ENCODE measurements at places on chromosomes 1 and 21.

GRCh38 chr1:21938732-21939538 lies 1.8 kb upstream of the HSPG2 start:
- DNase-seq = no peak

- DNase-seq = no peak
Observed at GRCh38 chr1:20982316-20982715, 194.4 kb downstream of the EIF4G3 start.

DNA sequence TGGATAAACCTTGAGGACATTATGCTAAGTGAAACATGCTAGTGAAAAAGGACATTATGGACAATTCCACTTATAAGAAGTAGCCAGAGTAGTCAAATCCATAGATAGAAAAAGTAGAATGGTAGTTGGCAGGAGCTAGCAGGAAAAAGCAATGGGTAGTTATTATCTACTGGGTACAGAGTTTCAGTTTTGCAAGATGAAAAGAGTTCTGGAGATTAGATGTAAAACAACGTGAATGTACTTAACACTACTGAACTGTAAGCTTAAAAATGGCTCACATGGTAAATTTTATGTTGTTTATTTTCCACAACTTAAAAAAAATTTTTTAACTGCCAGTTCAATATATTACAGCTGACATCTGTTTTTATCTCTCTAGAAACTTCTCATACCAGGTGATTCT lies 19.4 kb downstream of the JAK1 start:
- DNase-seq = no peak

DNA sequence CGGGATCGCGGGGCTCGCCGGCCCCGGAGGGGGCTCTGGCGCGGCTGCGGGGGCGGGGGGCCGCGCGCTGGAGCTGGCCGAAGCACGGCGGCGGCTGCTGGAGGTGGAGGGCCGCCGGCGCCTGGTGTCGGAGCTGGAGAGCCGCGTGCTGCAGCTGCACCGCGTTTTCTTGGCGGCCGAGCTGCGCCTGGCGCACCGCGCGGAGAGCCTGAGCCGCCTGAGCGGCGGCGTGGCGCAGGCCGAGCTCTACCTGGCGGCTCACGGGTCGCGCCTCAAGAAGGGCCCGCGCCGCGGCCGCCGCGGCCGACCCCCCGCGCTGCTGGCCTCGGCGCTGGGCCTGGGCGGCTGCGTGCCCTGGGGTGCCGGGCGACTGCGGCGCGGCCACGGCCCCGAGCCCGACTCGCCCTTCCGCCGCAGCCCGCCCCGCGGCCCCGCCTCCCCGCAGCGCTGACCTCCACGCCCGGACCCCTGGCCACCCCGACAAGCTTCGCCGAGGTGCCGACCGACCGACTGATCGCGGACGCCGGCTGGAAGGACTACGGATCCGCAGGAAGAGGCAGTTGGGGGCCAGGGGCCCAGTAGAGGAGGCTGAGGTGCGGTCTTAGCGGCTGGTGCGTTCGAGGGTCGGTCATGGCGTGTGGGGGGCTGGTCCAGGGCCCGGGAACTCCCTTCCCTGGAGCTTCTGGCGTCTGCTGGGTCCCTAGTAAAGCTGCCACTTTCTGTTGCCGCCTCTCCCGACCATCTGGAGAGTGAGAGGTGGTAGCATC lies 711 bp downstream of the TRNP1 start:
- no peak for DNase-seq

- DNase-seq = no peak
Observed at GRCh38 chr1:52574594-52574993, 21.7 kb upstream of the TUT4 start.

DNA sequence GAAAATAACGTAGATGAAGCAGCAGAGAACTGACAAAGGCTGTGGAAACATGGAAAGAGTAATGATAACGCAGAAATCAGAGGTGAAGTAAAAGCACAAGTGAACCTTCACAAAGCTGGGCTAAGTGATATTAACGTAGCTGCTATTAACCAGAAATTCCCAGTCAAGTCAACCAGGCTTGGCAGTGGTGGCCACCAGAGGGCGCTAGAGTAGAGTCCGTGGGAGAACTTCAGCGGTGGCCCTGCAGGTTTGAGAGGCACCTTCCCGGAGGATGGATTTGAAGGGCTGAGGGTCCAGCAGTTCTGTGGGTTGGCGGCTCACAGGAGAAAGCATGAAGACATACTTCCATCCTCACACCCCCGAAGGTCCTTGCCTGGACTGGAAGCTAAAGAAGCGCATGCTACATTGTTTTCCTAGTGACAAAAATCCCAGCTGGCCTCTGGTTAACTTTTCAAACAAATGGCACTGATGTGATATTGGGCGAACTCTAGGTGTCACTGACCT lies 81.7 kb upstream of the ZNF648 start:
- peak; percentile 72 for DNase-seq

GRCh38 chr1:116104667-116105066 lies 6.5 kb upstream of the MAB21L3 start:
- no peak for DNase-seq

DNA sequence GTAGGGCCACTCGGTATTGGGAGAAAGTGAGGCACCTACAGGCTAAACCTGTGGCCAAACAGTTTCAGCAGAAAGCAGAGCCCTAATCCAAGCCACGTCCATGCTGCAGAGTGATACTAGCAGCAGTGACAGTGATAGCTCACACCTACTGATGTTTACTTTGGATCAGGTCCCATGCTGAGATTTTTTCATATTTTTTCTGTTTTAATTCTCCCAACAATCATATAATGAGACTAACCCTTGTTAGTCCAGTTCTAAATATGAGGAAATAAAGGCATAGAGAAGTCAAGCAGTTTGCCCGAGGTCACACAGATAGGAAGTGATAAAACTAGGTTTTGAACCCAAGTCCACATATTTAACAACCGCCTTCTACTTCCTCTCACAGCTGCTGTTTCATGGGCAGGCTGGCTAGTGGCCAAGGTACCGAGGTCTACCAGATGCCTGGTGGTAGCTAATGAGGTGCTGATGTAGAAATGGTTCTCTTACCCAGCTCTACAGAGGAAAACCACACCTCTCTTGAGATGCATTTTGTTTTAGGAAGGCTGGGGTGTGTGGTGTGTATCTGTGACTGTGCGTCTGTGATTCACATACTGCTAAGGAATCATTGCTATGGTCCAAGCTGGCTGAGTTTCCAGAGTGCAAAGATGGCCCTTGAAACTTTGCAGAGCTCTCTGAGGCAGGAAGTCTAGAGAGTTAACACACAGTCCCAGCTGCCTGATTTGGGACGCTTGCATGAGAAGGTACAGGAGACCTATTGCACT lies 80.3 kb upstream of the ARTN start:
- DNase-seq = peak; percentile 68

DNA sequence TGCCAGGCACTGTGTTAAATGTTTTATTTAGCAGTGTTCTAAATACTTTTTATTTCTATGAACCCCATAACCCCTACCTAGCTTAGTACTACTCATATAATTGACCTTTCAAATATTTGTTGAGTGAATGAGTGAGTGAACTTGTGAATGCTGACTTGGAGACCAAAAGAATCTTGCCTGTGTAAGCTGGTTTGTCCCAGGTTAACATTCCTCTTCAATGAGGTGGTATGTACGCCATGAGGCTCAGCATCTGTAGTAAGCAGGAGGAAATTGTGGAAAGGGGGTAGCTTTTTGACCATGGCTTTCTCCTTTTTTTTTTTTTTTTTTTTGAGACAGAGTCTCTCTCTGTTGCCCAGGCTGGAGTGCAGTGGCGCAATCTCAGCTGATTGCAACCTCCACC lies 14.6 kb downstream of the MED18 start:
- no peak for DNase-seq

All from KG1 (cell line).